ENCODE measurements at places on chromosomes 12 and 14. TPM values are rescaled to one million over a fixed set of nuclear protein-coding genes. Genes with fewer than 3 reads are reported as not detected.

The ACSM4 gene
- not detected for total RNA-seq

The KRT78 gene
- not detected for total RNA-seq

The ALDH1L2 gene
- total RNA-seq = 14.9 TPM

The FOXN4 gene
- not detected for total RNA-seq

The SLC10A1 gene
- not detected for total RNA-seq

The SARNP gene
- total RNA-seq = 96.4 TPM

The KRT2 gene
- not detected for total RNA-seq

The RPS6KL1 gene
- total RNA-seq = 0.80 TPM

The TMCC3 gene
- 5.1 TPM for total RNA-seq

The COX8C gene
- not detected for total RNA-seq

The LGMN gene
- 3.8 TPM for total RNA-seq

The EML5 gene
- 0.17 TPM for total RNA-seq

The ERBB3 gene
- total RNA-seq = 1.7 TPM

The RARG gene
- total RNA-seq = 17.1 TPM

The MMP19 gene
- 24.9 TPM for total RNA-seq

The IFT43 gene
- 35.0 TPM for total RNA-seq

The BATF gene
- not detected for total RNA-seq

The HOXC4 gene
- 4.2 TPM for total RNA-seq

The INSM2 gene
- not detected for total RNA-seq

The SLC38A4 gene
- total RNA-seq = 26.5 TPM

The SLC25A47 gene
- not detected for total RNA-seq

The NEMP1 gene
- total RNA-seq = 29.3 TPM

The CLEC2A gene
- total RNA-seq = not detected

The MGAT4C gene
- total RNA-seq = 0.06 TPM

The RFX4 gene
- total RNA-seq = not detected
